ENCODE measurements at places on chromosomes 3 and 15. TPM values are rescaled to one million over a fixed set of nuclear protein-coding genes. Genes with fewer than 3 reads are reported as not detected.

DNA sequence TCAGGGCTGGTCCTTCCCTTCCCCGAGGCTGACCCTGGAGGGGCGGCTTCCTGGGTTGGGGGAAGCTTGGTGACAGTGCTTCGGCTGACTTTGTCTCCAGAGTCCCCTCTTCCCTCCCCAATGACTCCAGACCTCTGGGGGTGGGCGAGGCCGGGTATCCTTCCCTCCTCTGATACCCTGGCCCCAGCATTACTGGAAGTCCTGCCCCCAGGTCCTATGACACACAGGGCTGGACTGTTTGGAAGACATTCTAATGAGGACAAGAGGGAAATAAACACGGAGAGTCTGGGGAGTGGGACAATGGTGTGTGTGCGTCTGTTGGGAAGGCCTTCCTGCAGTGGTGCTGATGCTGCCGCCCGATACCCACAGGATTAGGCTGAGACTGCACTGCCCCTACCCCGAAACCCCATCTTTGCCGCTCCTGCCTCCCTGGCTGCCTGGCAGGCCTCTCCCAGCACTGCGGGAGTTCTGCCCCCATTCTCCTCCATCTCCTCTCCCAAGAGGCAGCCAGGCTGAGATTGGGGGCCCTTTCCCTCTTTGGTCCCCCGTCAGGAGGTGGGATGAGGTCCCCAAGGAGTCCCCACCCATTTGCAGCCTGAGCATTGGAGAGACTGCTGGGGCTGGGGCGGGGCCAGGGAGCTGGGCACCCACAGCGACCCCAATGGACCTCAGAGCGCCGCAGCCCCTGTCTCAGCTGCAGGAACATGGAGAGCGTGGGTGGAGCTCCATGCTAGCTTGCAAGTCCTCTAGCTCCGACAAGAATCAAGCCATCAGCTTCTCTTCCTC is 29.7 kb upstream of the FBLN2 start:
- no peak for DNase-seq

PLA2G4D gene
- total RNA-seq: not detected

DNA sequence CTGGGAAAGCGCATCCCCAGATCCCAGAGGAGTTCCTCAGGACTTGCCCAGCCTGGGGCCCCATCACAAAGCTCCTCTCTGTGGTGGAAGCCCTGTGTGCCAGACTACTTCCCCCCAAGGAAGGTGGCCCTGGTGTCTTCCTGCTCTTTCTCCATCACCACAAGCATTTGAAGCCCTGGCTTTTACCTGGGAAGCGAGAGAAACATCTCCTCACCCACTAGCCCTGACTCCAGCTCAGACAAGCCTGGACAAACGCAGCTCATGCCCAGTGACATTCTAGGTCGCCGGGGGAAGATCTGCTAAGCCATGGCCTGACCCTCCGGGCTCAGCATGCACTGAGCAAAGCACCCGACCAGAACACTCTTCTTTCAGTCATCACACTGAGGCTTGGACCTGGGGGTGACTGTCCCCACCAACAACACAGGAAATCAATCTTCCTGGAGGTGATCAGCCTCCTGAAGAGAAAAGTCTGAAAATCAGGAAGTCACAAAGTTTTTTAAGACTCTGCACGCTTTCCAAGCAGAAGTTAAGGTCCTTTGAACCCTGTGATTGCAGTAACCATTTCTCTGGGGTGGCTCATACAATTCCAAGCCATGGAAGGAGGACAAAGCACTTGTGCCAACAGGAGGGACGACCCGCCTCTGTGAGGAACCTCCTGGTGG is 40.8 kb downstream of the KLHL25 start:
- DNase-seq: no peak

- DNase-seq: no peak
These were observed 255.8 kb downstream of the MEIS2 start for GRCh38 chr15:36844534-36844998.

- DNase-seq: no peak
These were observed 33.6 kb upstream of the PLSCR5 start for GRCh38 chr3:146638718-146639117.

C2CD4A gene
- total RNA-seq: 0.35 TPM

- no peak for DNase-seq
These were observed 181.0 kb upstream of the RASGRP1 start for GRCh38 chr15:38745626-38746025.

- DNase-seq: no peak
These were observed 13.1 kb upstream of the ANP32A start for GRCh38 chr15:68833700-68834331.

POPDC2 gene
- 0.06 TPM for total RNA-seq

GRCh38 chr15:62053439-62054085 is 6.7 kb downstream of the VPS13C start:
- DNase-seq: no peak

DNA sequence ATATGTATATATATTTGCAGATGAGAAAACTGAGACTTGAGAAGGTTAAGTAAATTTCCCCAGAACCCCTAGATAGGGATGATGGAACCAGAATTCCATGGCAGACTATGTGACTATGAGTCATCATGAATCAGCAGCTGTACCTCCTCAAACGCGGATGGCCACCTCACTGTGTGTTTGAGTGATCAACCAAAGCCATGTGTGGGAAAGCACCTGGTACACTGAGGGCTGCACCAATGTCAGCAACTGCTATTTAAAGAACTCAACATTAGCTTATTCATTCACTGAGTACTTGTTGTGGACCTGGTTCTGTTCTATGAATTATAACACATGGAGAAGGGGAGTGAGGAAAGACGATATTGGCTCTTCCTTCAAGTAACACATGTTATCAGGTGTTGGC is 377.0 kb downstream of the GAP43 start:
- peak; percentile 99 for DNase-seq

- no peak for DNase-seq
These were observed 28.3 kb upstream of the TNIK start for GRCh38 chr3:171488479-171488878.

DNA sequence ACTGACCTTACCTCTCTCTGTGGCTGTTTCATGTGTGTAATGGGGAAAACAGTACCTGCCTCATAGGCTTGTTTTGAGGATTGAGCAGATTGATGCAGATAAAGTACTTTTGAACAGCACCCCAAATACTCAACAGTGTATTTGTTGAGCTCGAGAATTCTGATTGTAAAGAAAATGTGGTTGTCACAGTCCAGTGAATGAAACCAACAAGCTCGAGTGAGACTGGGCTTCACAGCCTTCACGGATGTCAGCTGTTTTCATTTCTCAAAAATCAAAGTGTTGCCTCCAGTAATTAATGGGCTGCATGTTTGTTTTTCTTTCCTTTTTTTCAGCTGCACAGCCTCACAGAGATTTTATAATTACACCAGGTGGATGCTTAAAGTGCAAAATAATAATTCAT is 43.7 kb downstream of the PARP15 start:
- DNase-seq: no peak

- no peak for DNase-seq
These were observed 22.1 kb downstream of the MAPKAPK3 start for GRCh38 chr3:50639055-50639494.

DNA sequence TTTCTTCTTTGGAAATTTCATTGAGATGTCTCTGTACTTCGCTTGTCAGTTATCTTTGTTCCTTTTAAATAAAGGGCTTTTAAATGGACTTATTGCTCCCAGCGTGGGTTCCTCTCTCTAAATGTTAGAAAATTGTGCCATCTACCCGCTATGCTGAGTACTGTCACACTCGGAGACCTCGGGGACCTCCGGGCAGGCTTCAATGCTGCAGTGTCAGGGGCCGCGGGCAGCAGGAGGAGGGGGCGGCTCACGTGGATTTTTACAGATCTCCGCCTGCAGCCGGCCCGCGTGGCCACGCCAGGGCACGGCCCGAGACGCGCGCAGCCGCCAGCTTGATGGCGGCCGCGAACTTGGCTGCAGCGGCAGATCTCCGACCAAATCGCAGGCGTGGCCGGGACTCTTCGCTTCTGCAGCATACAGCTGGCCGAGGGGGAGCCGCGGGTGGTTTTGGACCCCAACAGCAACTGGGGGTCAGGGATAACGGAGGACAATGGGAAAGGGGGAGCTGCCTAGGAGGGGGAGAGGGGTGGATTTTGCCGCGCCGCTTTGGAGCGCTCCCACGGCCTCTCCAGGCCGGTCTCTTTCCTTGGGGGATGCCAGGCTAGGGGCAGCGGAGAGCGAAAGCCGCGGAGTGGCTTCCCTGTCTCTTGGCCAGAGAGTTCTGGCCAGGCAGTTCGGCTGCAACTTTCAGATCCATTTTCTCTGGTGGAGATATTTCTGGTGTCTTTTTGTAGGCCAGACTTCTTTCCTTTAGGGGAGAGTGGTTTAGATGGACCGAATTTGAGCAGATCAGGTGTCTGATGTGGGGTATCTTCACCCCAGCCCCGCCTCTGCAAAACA is 15.3 kb downstream of the NR2F2 start:
- DNase-seq: no peak

DNA sequence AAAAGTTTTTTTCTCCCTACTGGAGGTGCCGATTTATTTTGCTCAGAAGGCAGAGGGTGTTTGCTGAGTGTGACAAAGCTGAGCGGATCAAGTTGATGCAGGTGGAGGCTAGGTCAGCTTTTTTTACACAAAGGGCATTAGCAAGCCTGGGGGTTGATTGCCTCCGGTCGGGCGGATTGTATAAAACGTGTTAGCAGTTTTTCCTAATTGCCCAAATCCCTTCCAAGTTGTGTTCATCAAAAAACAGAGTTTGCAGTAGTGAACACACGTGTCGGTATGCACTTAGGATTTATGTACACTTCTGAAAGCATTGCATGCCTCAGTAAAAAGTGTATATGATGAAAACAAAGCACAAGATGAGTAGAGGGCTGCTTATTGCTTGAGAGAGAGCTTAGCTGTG is 2.6 kb downstream of the GPR160 start:
- DNase-seq: no peak
